Foreskin melanocyte (primary cell): ENCODE measurements at places on chromosomes 13 and 19.

DNA sequence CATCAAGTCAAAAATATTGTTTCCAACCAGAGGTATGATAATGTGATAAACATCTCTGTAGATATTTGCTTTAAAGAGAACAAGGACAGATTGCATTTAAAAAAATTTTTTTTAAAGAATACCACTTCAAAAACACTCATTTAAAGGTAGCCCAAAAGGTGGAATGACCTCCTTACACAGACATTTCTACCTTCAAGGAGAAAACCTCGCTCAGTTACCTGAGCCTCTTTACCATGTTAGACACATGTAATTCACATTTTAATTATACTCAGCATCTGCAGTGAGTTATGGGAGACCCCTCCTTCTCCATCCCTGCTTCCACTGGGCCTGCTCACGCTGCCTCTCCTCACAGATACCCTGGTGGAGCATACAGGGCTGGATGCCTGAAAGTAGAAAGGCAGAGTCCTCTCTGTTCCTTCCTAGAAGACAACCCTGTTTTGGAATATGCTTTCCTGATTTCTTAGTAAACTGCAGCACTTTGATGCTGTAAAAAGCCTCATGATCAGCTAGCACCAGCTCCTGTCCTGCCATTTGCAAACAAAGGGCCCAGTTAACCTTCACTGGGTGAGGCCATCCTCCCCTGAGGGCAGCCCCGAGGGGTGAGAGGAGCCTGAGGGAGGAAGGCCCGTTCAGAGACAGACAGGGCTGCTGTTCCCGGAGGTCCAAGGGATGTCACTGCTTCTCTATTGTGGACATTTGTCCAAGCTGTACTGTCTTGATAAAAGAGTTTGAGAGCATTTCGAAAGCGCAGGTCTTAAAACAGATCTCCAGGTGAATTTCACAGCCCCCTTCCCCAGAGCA is 117.8 kb downstream of the IRS2 start:
- peak; percentile 6 for DNase-seq

- no peak for DNase-seq
Measured at GRCh38 chr19:47693489-47693888, 19.7 kb upstream of the EHD2 start.

DNA sequence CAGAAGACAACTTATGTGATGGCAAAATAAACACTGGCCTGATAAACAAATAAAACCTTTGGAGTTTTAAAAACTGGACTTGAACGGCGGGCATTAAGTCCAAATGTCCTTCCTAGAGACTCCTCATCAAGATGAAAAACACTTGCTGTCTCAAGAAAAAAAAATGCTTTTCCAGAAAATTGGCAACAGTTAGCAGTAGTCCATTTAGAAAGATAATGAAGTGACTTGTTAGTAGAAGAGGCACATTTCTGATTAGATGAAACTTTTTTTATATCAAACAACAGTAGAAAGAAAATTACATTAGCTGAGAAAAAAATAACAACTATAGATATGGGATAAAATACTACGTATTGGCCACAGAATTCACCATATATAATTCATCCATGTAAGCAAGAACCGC is 1750.7 kb upstream of the PCDH20 start:
- no peak for DNase-seq

DNA sequence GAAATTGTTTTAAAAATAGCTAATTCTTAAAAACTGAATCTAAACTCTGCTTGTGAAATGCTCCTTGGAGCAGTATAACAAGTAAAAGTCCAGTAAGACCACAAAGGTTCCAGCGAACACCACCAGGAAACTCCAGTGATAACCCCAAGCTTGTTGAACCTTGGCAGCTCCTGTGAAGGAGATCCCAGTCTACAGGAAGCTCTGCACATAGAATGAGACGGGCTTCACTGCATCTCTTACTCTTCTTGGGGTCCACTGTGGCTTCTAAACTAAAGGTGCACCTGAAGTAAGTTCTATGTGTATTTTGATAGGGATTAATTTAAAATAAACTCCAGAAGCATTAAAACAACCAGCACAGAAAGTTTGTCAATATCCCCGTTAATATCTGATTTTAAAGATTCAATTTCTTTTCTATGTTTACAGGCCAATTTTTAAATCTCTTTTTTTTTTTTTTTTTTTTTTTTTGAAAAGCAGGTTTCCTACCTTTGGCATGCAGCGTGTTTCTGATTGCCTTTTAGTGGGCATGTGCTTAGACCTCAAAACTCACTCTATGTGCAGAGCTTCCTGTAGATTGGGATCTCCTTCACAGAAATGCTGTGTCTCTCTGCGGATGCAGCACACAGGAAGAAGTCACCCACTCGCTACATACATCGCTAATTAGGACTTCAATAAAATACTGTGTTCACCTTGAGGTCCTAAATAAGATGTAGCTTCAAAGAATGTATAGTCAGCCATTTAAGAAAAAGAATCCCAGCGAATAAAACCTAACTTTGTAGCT is 508.5 kb downstream of the KLF12 start:
- no peak for DNase-seq

DNA sequence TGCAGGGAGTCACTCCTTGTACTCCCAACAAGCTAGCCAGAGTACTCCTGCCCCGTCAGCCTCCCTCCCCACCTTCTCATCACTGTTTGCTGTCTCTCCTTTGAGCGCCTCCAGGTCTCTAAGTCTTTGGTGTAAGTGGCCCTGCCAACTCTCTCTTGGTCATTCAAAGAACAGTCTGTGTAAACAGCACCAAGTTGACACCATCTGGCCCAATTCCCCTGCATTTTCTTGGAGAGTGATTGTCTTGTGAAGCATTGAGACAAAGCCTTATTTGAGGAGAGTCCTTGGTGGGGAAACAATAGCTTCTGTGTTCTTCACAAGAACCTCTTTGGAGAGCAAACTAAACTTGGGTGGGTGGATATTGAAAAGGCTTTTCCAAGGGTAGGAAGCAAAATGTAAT is 114.6 kb upstream of the RNF113B start:
- peak; percentile 98 for DNase-seq

DNA sequence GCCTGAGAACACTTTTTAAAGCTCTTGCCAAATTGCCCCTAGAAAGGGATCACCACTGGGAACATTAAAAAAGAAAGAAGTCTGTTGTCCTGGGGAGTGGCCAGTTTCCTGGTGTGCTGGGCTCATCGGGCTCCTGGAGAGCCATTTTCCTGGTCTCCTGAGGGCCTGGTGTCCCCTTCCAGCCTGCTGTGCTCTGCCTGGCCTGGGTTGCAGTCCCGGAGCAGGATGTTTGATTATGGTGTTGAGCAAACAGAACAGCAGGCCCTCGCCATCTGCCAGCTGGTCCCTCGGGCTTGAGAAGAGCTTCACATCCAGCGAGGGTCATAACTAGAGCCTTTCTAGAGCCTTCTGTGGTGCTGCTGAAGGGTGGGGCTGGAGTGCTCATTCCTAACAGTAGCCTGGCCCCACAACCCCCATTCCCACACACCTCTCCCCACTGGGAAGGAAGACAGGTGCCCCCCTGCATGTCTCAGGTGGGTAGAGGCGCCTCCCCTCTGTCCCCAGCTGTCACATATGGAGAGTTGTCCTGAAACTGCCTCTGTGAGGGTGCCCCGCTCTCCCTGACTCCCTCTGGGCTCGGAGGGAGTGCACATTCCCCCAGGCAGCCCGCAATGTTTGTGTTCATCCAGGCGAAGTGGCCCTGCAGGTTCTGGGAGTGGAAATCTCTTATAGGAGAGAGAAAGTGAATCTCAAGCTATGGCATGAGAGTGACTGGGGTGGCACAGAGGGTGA is 151.1 kb downstream of the SIPA1L3 start:
- no peak for DNase-seq

- no peak for DNase-seq
Measured at GRCh38 chr13:96527497-96527896, 437.6 kb downstream of the HS6ST3 start.

DNA sequence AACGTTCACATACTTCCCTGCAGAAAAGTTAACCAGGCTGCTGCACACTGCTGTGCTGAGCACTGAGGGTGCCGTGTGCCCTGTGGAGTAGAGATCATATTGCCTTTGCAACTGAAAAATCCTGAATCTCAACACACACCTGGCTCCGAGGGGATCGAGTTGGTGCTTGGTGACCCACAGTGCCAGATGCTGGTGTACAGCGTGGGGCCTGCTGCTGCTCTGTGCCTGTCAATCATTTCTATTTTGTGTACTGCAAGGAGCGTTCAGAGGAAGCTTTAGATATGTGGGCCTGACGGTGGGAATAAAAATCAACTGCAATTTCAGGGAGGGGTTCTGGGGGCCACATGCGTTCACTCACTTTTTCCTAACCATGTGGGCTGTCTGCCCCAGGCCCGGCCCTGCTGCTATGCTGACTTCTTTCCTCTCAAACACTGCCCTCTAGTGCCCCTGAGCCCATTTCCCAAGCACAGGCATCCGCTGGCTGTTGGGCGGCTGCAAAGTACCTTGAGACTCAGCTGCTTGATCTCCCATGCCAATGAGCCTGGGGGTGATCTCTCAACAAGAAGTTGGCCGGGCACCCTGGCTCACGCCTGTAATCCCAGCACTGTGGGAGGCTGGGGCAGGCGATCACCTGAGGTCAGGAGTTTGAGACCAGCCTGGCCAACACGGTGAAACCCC is 9.7 kb upstream of the LENG8 start:
- no peak for DNase-seq

- DNase-seq, result no peak
Measured at GRCh38 chr19:35143818-35144217, 763 bp downstream of the FXYD7 start.

GRCh38 chr13:70568571-70568970 is 460.3 kb upstream of the KLHL1 start:
- DNase-seq, result peak; percentile 30

GRCh38 chr19:23526302-23526701 is 131.0 kb upstream of the ZNF91 start:
- no peak for DNase-seq

- DNase-seq, result no peak
Measured at GRCh38 chr13:24632382-24633121, 47.7 kb upstream of the ATP12A start.

DNA sequence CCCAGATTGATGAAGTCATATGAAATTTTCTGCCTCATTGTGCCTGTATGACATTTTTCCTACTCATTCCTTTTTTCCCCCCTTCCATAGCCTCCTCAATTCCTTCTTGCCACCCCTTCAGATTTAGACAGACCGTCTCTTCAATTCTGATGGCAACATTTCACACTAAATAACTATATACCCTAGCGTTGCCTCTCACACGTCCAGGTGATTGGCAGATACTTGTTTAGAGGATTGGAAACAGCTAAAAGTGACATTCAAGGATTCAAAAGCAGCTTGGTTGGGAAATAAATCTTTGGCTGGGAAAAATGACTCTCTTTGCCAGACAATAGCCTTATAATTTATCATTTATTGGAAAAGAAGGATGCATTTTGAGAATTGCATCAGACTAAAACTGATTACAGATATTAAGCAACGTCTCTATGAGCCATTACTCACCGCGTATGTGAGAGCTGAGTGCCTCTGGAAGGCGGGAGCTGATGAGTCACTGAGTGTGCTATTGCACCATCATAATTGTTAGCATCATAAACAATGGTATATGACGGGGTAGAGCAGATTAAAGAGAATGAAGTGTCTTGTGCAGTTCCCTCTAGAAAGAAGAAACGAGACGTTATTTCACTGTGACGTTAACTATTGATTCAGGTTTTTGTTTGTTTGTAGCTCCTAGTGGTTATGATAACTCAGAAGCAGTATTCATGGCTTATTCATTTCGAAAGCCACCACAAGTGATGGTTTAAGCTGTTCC is 61.1 kb upstream of the FAM216B start:
- DNase-seq, result peak; percentile 44

DNA sequence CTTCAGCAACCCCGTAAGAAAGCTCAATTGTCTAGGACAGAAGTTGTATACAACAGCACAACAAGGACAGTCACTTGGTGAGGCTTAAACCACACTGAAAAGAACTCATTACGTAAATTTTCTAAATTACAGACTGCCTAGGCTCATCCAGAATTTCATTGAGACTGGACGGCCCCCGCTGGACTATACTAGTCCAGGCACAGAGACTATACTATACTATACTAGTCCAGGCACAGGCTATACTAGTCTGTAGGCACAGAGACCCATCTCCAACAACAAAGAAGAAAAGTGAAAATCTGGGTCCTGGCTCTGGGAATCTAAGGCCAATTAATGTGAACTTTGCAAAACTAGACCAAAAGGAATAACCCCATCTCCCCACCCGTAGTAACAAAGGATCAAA is 700 bp downstream of the ZNF816 start:
- DNase-seq, result no peak

GRCh38 chr19:17346109-17346671 is 8.8 kb downstream of the GTPBP3 start:
- DNase-seq, result peak; percentile 47

GRCh38 chr19:46056536-46056935 is 15.7 kb upstream of the IGFL4 start:
- peak; percentile 85 for DNase-seq

DNA sequence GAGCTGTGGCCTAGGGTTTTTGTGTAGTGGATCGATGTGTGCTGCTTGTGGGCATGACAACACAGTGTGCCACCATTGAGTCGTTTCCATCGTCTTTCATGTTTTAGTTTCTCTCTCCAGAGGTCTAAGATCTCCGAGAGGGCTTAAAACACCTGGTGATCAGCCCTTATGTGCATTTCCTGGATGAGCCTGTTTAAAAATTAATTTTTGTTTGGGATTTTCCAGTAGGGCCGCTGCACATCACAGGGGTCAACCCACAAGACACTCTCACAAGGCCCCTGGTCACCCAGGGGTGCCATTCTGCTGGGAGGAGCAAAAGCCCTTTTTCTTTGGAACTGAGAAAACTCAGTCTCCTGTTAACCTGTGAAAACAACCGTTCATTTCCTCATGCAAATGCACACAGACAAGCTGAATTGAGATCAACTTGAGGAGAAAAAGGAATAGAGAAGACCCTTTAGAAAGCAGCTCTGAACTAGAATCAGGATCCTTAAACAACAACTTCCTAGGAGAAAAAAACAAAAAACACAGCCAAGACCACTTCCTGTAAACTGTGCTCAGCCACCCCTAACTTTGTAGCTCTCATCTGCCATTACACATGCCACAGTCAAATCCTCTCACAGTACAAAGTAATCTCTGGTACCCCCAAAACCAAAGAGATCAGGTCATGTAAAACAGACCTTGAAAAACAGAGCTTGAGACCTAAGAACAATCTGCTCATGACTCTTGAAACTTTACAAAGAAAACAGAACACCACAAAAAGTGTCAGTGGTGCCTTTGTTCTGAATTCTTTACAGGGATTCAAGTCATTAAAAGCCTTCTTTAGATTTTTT is 8.3 kb upstream of the MTRF1 start:
- no peak for DNase-seq

- no peak for DNase-seq
Measured at GRCh38 chr13:85500696-85501256, 298.4 kb downstream of the SLITRK6 start.

GRCh38 chr13:59459972-59460371 is 703.8 kb downstream of the DIAPH3 start:
- DNase-seq, result no peak
